Fibroblast of skin of back (primary cell): ENCODE measurements at places on chromosomes 6 and 20.
A peak's percentile ranks its signal among the peaks of the same experiment; 100 is the strongest.

GRCh38 chr6:32190911-32191677 lies 1.1 kb upstream of the PBX2 start:
- DNase-seq, result no peak

GRCh38 chr6:150964765-150965164 lies 99.3 kb downstream of the MTHFD1L start:
- DNase-seq, result no peak

DNA sequence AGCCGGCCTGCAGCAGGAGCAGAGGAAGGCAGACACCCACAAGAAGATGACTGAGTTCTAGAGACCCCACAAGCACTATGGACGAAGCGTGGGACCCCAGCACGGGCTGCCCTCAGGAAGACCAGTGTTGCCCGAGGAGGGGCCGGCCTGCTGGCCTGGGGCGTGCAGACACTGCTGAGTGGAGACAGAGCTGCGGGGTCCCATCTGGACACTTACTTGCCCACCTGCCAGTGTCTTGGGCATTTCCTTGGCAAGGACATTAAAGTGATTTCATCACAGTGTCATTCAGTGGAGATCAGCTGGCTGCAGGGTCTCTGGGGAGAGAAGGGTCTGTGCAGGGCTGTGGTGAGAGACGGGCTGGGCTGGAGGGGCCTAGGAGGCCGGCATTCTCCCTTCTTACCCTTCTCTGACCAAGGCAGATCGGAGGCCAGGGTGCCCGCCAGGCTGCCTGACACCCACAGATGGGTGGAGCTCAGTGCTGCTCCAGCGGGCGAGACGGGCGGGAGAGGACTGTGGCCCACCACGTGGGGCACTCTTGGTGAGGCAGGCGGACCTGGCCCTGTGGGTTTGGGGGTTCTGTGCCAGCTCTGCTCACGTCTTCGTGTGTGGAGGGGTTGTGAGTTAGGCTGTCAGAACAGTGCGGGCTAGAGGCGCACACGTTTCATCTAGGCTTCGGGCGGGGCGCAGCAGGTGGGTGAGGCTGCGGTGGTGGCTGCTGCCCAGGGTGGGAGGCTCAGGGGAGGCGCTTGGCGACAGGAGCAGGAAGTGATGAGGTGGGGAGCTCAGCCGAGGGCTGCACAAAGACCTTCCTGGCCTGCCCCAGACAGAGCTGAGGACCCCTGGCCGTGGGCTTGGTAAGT lies at the start of gene LIME1:
Gene LIME1, plus strand, starts transcription at position 806 of the 860 bp plus-strand sequence. CDS start 886 bp downstream, outside the sequence.
- no peak for DNase-seq

- DNase-seq, result no peak
These were observed 100.1 kb downstream of the MYB start for GRCh38 chr6:135281227-135281626.

DNA sequence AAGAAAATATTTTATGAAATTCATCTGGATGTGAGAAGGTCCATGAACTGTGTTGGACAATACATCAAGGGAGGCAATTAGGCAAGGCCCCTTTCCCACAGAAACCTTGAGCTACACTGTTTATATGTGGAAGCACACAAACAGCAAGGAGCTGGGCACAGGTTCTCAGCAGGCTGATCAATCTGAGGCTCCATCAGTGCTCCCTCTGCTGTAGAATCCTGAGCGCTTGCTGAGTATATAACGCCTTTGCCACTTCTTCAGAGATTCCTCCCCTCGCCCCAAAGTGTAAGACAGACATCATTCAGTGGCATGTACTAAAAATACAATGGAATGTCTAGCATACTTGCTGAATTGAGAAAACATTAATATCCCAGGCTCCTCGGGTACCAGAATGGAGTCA lies 146.9 kb downstream of the PRKN start:
- DNase-seq, result peak; percentile 26

DNA sequence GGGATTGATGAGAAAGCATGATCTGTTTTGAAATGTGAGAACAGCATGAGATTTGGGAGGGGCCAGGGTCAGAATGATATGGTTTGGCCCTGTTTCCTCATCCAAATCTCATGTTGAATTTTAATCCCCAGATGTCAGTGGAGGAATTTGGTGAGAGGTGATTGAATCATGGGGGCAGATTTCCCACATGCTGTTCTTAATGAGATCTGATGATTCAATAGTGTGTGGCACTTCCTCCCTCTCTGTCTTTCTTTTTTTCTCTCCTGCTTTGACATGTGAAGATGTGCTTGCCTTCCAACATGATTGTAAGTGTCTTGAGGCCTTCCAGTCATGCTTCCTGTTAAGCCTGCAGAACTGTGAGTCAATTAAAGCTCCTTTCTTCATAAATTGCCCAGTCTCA lies 1060.3 kb upstream of the CITED2 start:
- peak; percentile 69 for DNase-seq

- DNase-seq, result no peak
These were observed 40.5 kb downstream of the SLC22A1 start for GRCh38 chr6:160162030-160162566.

GRCh38 chr6:32622545-32623401 lies 14.4 kb upstream of the HLA-DQA1 start:
- DNase-seq, result peak; percentile 49

- no peak for DNase-seq
These were observed 280.9 kb downstream of the QKI start for GRCh38 chr6:163695414-163695864.

- peak; percentile 18 for DNase-seq
These were observed 14.9 kb upstream of the TTPAL start for GRCh38 chr20:44460795-44461141.

DNA sequence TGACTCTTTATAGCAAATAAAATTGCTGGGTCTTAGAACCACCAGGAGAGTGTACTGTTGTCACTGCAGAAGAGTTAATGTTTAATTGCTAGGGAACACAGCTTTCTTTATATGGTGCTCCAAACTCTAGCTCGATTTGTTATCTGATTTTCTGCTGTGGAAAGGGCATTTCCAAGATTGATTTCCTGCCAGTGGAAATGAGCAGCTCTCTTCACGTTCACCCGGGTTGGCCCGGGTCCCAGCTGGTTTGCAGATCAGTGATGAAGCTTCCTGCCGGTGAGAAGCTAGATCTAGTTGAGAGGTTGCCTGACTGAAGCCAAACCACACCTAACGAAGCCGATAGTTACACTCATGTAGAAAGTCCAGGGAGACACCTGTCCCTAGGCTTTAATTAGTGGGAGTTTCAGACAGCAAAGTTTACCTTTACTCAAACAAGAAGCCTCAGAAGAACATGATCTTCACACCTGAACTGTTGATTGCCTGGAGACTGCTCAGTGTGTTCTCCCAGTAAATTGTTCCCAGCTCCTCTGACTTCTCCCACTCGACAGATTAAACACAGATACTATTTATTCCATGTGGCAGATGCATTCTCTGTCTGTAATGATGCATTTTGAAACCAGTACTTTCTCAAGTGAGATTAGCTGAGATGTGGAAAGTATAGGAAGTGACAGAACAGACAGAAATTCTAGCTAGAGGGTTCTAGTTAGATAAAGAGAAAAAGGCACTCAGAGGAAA lies 27.8 kb downstream of the PAQR8 start:
- DNase-seq, result peak; percentile 21

DNA sequence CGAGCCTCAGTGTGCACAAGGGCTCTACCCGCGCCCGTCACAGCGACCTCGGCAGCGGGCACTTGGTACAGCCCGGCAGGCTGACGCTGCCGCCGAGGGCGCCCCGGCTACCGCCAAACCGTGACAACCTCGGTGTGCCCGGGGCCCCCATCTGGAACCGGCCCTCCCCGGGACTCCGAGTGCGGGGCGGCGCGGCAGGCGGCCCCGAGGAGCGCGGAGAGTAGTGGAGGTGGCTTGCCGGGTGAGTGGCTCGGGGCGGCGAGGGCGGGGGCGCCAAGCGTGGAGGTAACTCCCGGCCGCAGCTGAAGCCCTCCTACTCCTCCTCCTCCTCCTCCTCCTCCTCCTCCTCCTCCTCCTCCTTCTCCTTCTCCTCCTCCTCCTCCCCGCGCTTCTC lies at the start of gene ISM1:
Gene ISM1, plus strand, starts transcription at position 371 of the 394 bp plus-strand sequence. CDS start 503 bp downstream, outside the sequence.
- no peak for DNase-seq

- no peak for DNase-seq
These were observed at the start of gene NKX2-2 for GRCh38 chr20:21513881-21514540. NKX2-2 (minus strand) TSS chr20:21514064; CDS start chr20:21513669, 395 bp downstream.

GRCh38 chr20:34715384-34715783 lies 11.2 kb downstream of the TP53INP2 start:
- peak; percentile 27 for DNase-seq

DNA sequence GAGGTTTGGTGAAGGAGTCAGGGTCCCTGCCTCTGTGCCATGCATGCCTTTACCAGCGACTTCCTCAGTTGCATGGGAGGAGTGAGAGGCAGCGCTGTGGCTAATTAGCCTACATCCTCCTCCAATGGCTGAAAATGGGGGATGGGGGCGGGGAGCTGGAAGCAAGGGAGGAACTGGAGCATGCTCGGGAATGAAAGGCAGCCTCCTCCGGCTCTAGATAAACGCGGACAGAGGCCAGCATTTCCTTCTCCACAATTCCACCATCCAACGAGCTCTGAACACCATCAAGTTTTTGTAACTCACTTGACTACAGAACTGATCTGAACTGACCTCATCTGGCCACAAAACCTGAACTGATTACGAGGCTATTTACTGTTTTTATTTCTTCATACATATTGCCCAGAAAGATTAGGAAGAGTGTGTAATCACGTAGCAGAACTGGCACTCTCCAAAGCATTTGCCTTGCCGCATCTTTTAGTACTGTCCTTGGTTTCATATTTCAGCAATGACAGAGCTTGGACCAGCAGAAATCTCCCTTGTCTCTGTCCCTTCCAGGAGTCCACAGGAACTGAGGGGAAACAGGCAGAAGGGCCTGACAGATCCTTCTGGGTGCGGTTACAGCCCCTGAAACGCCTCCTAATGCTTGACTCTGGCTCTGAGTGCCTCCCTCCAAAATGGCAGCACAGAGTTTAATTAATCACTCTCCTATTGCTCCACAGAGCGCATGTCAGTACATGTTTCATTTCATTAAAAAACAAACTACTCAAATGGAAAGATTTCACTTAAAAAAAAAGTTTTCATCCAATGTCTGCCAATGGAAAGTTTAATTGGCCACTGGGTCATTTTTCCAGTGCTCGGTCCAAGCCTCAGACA lies 58.2 kb upstream of the TRAF3IP2 start:
- peak; percentile 65 for DNase-seq

DNA sequence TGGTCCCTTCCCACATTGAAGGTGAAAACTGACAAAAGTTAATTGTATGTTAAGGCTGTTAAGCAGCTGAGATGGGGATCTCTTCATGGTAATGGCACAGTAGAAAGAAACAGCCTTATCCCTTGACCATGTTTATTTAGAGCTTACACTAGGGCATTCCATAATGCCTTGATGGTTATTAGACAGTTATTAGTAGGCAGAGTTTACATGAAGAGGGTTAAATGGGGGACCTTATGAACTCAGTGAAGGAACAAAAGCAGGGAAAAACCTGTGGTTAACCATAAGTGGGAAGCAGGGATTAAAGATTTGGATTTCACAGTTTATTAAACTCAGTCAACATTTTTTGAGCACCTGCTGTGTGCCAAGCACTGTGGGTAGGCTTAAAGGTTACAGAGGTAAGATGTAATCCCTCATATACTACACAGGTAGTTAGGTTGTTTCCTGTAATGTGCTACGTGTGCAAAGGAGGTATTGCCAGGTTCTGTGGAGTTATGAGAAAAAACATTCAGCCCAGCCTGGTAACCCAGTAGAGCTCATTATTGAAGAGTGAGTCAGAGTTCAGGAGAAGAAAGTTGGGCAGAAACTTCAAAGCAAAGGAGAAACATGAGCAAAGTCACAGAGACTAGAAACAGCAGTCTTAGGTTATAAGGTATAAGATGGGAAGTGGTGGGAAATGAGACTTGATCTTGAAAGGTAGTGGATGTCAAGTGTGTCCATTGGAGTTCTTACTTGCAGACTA lies 32.3 kb upstream of the GNRH2 start:
- DNase-seq, result peak; percentile 23

DNA sequence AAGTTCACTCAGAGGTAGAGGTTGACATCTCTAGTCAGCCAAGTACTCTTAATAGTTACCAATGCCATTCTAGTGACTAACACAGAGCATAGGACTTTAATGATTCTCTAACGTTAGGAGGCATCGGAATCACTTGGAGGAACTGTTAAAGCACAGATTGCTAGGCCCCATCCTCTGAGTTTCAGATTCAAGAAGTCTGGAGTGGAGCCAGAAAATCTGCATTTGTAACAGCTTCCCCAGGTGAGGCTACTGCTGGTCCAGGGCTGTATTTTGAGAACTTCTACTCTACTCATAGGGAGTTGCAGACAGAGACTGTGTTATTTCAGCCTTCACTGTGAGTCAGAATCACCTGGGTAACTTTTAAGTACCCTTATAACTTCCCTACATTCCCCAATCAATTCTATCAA lies 5.7 kb downstream of the LMBRD1 start:
- no peak for DNase-seq

DNA sequence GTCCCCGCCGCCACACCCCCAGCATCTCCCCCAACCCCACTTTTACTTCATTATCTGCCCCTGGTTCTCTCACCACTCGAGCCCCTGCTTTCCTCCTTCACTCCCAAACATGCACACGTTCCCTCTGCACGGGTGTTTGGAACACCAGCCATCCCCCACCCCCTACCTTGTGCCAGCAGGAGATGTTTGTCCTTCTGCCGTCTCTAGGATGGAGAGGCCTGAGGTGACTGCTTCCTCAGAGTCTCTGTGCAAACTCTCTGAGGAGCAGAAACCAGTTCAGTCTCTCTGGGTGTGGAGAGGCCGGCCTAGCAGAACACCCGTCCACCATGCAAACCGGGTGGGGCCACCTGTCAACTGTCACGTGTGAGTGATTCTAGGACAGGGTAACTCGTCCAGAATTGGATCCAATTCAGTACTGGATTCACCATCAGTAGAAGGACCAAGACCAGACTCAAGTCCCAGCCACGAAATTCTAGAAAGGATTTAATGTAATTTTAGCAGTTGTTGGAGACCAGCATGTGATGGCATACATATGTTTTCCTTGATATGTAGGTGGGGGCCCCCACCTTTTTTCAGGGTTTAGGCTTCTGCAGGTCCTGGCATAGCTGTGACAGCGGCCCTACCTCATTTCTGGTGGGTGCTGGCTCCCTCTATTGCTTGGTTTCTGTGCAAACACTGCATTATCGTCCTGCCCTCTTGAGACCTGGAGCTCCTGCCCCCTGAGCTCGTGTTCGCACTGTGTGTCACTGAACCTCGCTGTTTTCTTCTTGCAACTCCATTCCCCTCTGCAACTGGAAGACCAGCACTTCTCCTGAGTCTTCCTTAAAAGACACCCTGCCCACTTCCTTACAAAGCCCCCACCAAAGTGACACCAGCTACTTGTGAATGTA lies at the start of gene RAET1E:
Gene RAET1E, minus strand, starts transcription at position 259 of the 890 bp plus-strand sequence. CDS start 7,212 bp downstream, outside the sequence.
- no peak for DNase-seq
